IMR-90 (cell line): ENCODE measurements at places on chromosomes 2 and 18. TPM values are rescaled to one million over a fixed set of nuclear protein-coding genes. Genes with fewer than 3 reads are reported as not detected.
A peak's percentile ranks its signal among the peaks of the same experiment; 100 is the strongest.

The STARD6 gene
- total RNA-seq = 0.28 TPM in 1 of 2 replicates, not detected in the other

DNA sequence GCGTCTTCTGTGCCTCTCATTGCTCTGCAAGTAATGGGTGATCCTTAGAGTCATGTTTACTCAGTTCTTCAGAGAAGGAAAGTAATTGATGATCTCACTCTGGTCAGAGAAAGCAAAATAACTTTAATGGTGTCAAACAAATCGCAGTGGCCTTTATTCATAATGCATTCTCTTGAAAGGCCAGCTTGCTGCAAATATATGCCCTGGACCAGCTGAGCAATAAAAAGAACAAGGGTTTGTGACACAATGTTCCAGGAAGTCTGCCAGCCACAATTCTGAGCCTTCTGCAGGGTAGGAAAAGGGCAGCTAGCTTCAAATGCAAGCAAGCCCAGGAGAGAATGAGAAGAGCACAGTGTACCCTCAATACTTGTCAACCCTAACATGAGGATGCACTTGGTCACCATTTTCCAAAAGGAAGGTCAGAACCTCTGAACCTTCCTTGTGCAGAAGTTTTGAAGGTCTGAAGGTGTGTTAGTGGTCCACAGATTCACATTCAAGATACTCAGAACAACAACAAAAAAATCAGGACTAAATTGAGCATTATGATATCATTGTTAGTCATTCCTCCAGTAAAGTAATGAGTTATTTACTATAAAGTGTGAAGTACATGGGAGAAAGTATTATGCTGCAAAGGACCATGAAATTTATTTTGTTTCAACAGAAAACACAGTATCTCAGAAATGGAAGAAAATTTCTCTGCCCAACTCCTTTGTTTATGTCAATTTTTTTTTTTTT is 355.6 kb downstream of the PAX3 start:
- H3K36me3 ChIP-seq = no peaks in the 10 kb centered on the region
- H3K27ac ChIP-seq = no peak overlapping the region
- H3K4me1 ChIP-seq = no peaks in the 10 kb centered on the region

The IGFBP5 gene
- total RNA-seq = 392 and 433 TPM in 2 replicates

- no peak overlapping the region for H3K27ac ChIP-seq
- DNase-seq = no peak
- no peak overlapping the region for H3K4me3 ChIP-seq
- H3K36me3 ChIP-seq = no peaks in the 10 kb centered on the region
- no peaks in the 10 kb centered on the region for H3K27me3 ChIP-seq
These were observed 1273.5 kb upstream of the CRIM1 start for GRCh38 chr2:35082072-35082471.

GRCh38 chr2:134284119-134284670 is 30.3 kb downstream of the MGAT5 start:
- no peak overlapping the region for H3K4me3 ChIP-seq
- peak; percentile 55 for DNase-seq
- H3K4me1 ChIP-seq = peaks cover 2% of the 10 kb centered on the region; the same call in 1 of the 2 replicates

- no peak overlapping the region for H3K4me3 ChIP-seq
- no peak overlapping the region for H3K27ac ChIP-seq
- DNase-seq = peak; percentile 24
- H3K27me3 ChIP-seq = no peaks in the 10 kb centered on the region
These were observed 173.7 kb downstream of the PTPRM start for GRCh38 chr18:7740821-7741220.

The SOX11 gene
- 2.2 and 4.7 TPM in 2 replicates for total RNA-seq

GRCh38 chr2:65025453-65026123 is 30.6 kb upstream of the CEP68 start:
- no peaks in the 10 kb centered on the region for H3K27me3 ChIP-seq
- DNase-seq = no peak
- H3K36me3 ChIP-seq = peaks cover 13% of the 10 kb centered on the region; the same call in 1 of the 2 replicates
- H3K27ac ChIP-seq = no peak overlapping the region
- peaks cover 11% of the 10 kb centered on the region for H3K4me1 ChIP-seq

DNA sequence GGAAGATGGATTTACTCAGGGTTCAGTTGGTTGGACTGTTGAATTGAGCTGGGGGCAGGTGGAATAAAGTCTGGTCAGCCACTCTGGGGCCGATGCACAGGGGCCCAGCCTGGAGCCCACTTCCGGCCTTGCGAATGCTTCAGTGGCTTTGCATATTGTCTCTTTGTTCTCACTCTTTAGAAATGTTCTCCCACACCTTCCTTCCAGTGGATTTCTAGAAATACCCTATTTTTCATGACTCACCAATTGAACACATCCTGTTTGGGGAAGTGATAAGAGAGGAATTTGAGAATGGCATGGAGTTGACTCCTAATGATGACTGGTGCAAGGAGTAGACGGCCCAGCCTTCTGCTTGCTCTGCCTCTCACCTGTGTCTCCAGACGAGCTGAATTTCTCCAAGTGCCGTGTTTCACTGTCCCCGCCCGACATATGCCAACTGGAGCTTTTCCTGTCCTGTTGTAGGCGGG is 28.1 kb downstream of the ASAP2 start:
- H3K4me3 ChIP-seq = no peak overlapping the region
- peak overlapping the region; percentile 95 for H3K27ac ChIP-seq
- no peaks in the 10 kb centered on the region for H3K27me3 ChIP-seq
- peaks cover 63% of the 10 kb centered on the region for H3K4me1 ChIP-seq

DNA sequence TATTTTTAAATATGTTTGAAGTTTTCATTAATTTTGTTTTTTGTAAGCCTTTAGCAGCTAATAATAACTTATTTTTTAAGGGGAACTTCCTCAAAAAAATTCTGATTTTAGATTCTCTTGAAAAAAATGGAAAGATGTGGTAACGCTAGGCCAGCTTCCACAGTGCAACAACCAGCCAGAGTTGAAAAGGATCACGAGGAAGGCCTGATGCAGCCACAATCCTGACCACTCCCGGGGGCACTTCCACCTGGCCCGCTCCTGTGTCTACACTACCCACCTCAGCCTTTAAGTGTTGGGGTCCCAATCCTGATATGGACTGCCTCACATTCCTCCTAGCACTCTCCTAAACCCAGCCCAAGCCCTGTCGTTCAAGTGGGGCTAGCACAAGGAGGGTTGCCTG is 101.1 kb downstream of the TMEM17 start:
- DNase-seq = no peak
- no peak overlapping the region for H3K4me3 ChIP-seq
- H3K27me3 ChIP-seq = peaks cover 4% of the 10 kb centered on the region
- no peaks in the 10 kb centered on the region for H3K4me1 ChIP-seq

DNA sequence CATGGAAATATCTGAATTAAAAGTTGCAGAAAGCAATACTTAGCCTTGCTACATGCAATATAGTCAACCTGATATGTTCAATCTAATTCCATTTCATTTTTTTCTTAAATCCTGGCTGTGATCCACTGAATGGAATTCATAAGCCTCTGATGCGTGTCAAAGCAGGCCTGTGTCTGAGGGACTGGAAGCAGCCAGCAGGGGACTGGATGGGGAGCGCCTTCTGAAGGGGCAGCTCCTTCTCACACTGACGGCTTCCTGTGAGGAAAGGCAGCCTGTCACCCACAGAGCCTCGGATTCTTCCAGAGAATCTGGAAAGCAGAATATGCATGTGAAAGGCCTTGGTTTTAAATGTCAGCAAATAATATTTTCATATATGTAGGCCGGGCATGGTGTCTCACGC is 73.5 kb downstream of the KCNF1 start:
- H3K4me1 ChIP-seq = peaks cover 9% of the 10 kb centered on the region; the same call in 1 of the 2 replicates
- no peak for DNase-seq
- no peak overlapping the region for H3K4me3 ChIP-seq
- no peaks in the 10 kb centered on the region; the same call in 1 of the 2 replicates for H3K27me3 ChIP-seq
- H3K36me3 ChIP-seq = no peaks in the 10 kb centered on the region

The STEAP3 gene
- 18.9 and 19.4 TPM in 2 replicates for total RNA-seq

GRCh38 chr2:67389788-67390187 is 7.3 kb upstream of the ETAA1 start:
- peak overlapping the region; percentile 96 for H3K27ac ChIP-seq
- no peaks in the 10 kb centered on the region for H3K36me3 ChIP-seq
- DNase-seq = no peak
- no peak overlapping the region for H3K4me3 ChIP-seq
- H3K27me3 ChIP-seq = no peaks in the 10 kb centered on the region

GRCh38 chr2:136251885-136252585 is 134.1 kb upstream of the CXCR4 start:
- no peaks in the 10 kb centered on the region for H3K27me3 ChIP-seq
- no peak overlapping the region for H3K27ac ChIP-seq
- H3K4me3 ChIP-seq = no peak overlapping the region
- H3K4me1 ChIP-seq = no peaks in the 10 kb centered on the region
- H3K36me3 ChIP-seq = no peaks in the 10 kb centered on the region

DNA sequence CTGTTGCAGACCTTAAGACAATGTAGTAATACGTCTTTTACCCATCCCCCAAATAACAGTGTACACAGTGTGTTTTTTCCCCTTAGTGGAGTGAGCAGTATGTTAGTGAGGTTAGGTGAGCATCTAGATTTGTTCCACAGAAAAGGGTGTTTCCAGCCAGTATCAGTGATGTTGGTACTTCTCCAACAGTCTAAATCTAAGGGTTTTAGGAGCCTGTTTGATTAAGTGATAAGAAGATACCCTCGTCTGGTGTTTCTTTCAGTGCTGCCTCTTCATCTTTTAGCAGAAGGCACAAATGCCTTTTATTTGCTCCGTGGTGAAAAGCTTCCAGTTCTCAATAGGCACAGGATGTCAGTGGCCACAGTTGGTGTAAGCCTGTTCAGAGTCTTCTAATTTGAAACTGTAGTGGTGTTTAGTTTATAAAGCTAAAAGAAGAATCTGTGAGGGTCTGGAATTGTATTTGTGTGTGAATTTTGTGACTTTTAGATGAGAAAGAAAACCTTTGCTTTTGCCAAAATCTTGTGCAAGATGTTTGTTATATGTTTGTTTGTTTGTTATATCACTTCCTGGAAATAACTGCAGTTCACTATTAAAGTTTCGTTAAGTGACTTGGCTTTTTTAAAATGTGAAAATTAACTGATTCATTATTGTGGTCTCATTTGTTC is 71.2 kb downstream of the MAP4K4 start:
- no peak overlapping the region for H3K4me3 ChIP-seq
- no peak overlapping the region for H3K27ac ChIP-seq
- H3K4me1 ChIP-seq = peaks cover 26% of the 10 kb centered on the region
- H3K36me3 ChIP-seq = no peaks in the 10 kb centered on the region
- no peaks in the 10 kb centered on the region for H3K27me3 ChIP-seq

The RAB17 gene
- total RNA-seq = not detected in 2 replicates

- no peaks in the 10 kb centered on the region for H3K27me3 ChIP-seq
- no peak for DNase-seq
- H3K4me3 ChIP-seq = no peak overlapping the region
These were observed 1181.9 kb downstream of the DPP10 start for GRCh38 chr2:115624332-115624731.

- no peaks in the 10 kb centered on the region for H3K36me3 ChIP-seq
- H3K27me3 ChIP-seq = peaks cover 9% of the 10 kb centered on the region; the same call in 1 of the 2 replicates
- H3K4me3 ChIP-seq = no peak overlapping the region
- DNase-seq = no peak
- H3K27ac ChIP-seq = no peak overlapping the region
These were observed 55.3 kb upstream of the HAAO start for GRCh38 chr2:42847596-42848151.

GRCh38 chr2:162704496-162704895 is 134.1 kb downstream of the KCNH7 start:
- no peaks in the 10 kb centered on the region for H3K27me3 ChIP-seq
- DNase-seq = no peak
- H3K27ac ChIP-seq = no peak overlapping the region
- H3K4me1 ChIP-seq = no peaks in the 10 kb centered on the region

The SRD5A2 gene
- total RNA-seq = not detected in 2 replicates

The NPHP1 gene
- total RNA-seq = 1.8 and 2.8 TPM in 2 replicates

- DNase-seq = peak; percentile 33
- H3K36me3 ChIP-seq = no peaks in the 10 kb centered on the region
- peaks cover 22% of the 10 kb centered on the region for H3K4me1 ChIP-seq
- peak overlapping the region; percentile 17; the same call in 1 of the 2 replicates for H3K27ac ChIP-seq
- H3K27me3 ChIP-seq = peaks cover 4% of the 10 kb centered on the region; the same call in 1 of the 2 replicates
- H3K4me3 ChIP-seq = no peak overlapping the region
These were observed 10.3 kb upstream of the SNED1 start for GRCh38 chr2:240988146-240988545.

- H3K4me3 ChIP-seq = no peak overlapping the region
- no peaks in the 10 kb centered on the region for H3K27me3 ChIP-seq
- peak; percentile 11 for DNase-seq
These were observed 175.8 kb upstream of the TCF4 start for GRCh38 chr18:55763805-55764204.

GRCh38 chr2:231133365-231134099 is 8.7 kb upstream of the HTR2B start:
- H3K36me3 ChIP-seq = no peaks in the 10 kb centered on the region; the same call in 1 of the 2 replicates
- peak overlapping the region; percentile 21; the same call in 1 of the 2 replicates for H3K27ac ChIP-seq
- H3K4me3 ChIP-seq = no peak overlapping the region

The HOXD4 gene
- total RNA-seq = not detected in 2 replicates

The DTYMK gene
- total RNA-seq = 31.7 and 32.8 TPM in 2 replicates

- H3K27me3 ChIP-seq = peaks cover 6% of the 10 kb centered on the region; the same call in 1 of the 2 replicates
- no peak for DNase-seq
- no peaks in the 10 kb centered on the region for H3K4me1 ChIP-seq
- no peaks in the 10 kb centered on the region for H3K36me3 ChIP-seq
These were observed 18.1 kb upstream of the MGAT4A start for GRCh38 chr2:98749066-98749450.

The CACNB4 gene
- total RNA-seq = 0.28 and 0.36 TPM in 2 replicates

- H3K4me3 ChIP-seq = no peak overlapping the region
- DNase-seq = no peak
- peaks cover 4% of the 10 kb centered on the region; the same call in 1 of the 2 replicates for H3K4me1 ChIP-seq
- no peak overlapping the region for H3K27ac ChIP-seq
These were observed 746.9 kb upstream of the NRXN1 start for GRCh38 chr2:51778806-51779205.

- DNase-seq = peak; percentile 6
- no peaks in the 10 kb centered on the region for H3K36me3 ChIP-seq
- H3K4me1 ChIP-seq = no peaks in the 10 kb centered on the region
- H3K27ac ChIP-seq = no peak overlapping the region
These were observed 62.7 kb upstream of the GATA6 start for GRCh38 chr18:22106536-22107292.

The OR6B2 gene
- not detected in 2 replicates for total RNA-seq
